ENCODE measurements at places on chromosomes 1 and 21. TPM values are rescaled to one million over a fixed set of nuclear protein-coding genes. Genes with fewer than 3 reads are reported as not detected.

The LCE1D gene
- not detected for total RNA-seq

The C1QA gene
- total RNA-seq = not detected

The CAPN8 gene
- total RNA-seq = not detected

The CDCP2 gene
- total RNA-seq = not detected

The RIMKLA gene
- total RNA-seq = 5.5 TPM

The ETV3L gene
- not detected for total RNA-seq

The LAMB3 gene
- 20.3 TPM for total RNA-seq

The IARS2 gene
- 84.3 TPM for total RNA-seq

The ASTN1 gene
- total RNA-seq = not detected

- DNase-seq = no peak
These were observed 576.1 kb upstream of the RGS18 start for GRCh38 chr1:191582169-191582568.

DNA sequence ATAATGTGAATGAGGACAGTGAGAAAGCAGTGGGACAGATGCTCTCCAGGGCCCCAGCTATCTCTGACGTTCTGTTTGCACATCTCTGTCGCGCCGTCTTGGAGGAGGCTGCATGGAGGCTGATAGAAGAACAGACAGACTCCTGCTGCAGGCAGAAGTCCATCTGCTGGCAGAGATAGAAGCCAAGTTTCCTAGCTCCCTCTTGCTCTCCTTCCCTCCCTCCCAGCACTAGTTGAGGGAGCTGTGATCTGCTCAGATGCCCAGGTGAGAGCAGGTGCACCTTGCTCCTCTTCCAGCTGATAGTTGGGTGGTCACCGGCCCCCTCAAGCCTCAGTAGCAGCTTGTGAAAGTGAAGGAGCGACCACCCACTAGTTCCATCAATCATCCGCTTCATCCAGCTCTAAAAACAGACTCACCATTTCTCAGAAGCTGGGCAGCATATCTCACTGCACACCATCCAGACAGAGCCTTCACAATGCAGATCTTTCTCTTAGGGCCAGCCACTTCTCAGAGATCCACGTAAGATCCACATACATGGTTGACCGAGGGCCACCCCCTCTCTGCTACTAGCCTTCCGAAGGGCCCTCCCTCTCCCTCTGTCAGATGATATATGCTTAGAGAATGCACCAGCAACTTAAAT is 12.9 kb downstream of the LRRN2 start:
- DNase-seq = no peak

GRCh38 chr1:3729594-3730542 is 22.4 kb upstream of the CCDC27 start:
- DNase-seq = no peak

DNA sequence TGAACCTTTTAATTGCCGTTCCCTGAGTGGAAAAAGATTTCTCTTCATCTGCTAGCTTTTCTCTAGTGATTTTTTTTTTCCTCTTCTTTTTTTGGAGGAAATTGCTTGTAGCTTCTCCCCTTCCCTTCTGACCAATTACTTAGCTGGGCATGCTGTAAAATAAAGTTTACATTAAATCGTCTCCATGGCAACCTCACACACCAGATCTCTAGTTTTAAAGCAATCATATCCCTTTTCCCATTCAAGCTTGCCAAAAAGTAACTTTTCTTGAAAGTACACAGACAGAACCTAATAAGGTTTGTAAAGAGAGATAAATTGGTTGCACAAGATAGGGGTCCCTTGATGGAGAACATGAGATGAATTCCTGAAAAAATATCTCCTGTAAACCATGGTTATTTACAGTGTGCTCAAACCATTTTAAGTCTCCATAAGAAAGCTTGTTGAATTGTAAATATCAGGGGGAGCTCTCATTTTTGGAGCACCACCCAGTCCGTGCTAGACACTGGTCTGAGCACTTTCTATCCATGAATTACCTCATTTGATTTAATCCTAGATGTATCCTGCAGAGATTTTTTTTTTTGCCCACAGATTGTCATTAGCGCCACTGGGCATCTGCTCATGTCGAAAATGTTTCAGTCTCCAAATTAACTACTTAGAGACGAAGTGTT is 32.6 kb upstream of the HTR1D start:
- DNase-seq = no peak

DNA sequence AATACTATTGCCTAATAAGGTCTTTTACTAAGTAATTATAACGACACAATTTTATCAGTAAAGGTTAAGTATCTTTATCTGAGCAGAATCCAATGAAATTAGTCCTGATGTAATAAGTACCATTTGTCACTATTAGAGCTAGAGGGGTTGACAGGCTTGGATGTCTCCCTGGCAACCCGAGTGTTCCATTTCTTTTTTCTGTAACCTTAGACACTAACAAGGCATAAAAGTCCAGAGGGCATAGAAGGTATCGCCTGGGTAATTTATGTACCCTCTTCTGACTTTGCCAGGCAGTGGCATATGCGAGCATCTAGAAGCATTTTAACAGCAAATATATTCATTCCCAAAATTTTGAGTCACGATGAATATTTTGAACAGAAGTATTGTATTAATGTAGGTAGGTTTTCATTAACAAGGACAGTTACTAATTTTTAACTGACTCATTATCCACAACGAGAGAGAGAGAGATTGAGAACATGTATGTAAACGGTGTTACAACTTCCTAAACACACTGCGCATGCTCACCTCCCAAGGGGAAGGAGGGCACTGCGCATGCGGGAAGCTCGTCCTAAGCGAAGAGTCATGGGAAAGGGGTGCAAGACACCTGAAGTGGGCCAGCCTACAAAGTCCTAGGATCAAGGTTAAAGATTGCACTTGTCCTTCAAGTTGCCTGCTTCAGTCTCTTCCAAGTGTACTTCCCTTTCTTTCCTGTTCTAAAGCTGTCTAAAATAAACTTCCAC is 423.9 kb downstream of the DSCAM start:
- DNase-seq = no peak

DNA sequence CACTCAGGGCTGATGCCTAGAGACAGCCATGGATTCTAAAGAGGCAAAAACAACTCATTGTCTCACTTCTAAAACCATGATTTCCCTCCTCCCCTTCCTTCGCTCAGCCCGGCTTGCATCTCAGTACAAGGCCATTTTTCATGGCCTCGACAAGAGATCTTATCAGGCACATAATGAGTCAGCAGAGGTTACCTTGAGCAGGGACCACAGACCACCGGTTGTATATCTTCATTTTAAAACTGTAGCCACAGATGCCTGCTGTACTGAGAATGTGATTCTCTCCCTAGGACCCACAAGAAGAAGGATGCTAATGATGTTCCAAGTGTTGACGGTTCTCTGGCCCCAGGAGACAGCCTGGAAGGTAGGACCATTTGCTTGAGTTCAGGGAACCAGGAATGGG is 331.9 kb downstream of the AJAP1 start:
- DNase-seq = no peak

GRCh38 chr1:70103770-70104169 is 101.6 kb downstream of the LRRC40 start:
- no peak for DNase-seq

GRCh38 chr1:111063595-111063994 is 76.3 kb downstream of the DRAM2 start:
- DNase-seq = no peak

GRCh38 chr21:28426545-28426944 is 566.1 kb downstream of the LTN1 start:
- DNase-seq = no peak

- no peak for DNase-seq
These were observed 25.5 kb upstream of the ZC3H12A start for GRCh38 chr1:37448691-37449417.

GRCh38 chr1:117106478-117106877 is 15.1 kb downstream of the TRIM45 start:
- DNase-seq = no peak

DNA sequence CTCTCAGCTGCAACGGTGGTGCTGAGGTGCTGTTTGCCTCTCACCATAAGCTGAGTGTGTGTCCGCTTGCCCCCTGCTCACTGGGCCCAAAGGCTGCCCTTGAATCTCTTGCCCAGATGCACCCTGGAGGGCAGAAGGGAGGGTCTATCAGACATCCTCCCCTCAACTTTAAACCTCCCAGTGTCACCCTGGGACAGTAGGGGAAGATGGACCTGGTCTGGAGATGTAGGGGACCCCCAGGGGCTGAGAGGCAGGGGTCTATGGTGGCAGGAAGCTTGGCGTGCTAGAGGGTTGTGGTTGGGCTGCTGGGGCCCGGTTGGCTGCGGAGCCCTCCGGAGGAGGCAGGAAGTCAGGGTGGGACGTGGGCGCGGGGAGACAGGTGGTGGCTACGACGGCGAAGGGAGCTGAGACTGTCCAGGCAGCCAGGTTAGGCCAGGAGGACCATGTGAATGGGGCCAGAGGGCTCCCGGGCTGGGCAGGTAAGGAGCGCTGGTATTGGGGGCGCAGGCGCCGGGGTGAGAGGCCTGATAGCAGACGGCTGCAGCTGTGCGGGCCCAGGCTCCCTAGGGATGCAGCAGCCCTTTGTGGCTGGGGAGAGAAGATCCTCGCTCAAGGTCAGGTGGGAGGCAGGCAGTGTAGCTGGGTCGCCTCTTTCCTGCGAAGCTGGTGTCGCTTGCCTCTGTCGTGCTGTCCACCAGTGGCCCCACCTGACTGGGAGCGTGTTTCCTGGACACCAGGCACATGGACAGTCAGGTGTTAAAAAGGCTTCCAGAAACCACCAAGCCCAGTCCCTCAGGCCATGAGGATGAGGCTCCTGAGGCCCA is at the start of gene LCK:
Gene LCK, plus strand, starts transcription at position 373 of the 824 bp plus-strand sequence. CDS start 23,065 bp downstream, outside the sequence.
- DNase-seq = peak; percentile 90

DNA sequence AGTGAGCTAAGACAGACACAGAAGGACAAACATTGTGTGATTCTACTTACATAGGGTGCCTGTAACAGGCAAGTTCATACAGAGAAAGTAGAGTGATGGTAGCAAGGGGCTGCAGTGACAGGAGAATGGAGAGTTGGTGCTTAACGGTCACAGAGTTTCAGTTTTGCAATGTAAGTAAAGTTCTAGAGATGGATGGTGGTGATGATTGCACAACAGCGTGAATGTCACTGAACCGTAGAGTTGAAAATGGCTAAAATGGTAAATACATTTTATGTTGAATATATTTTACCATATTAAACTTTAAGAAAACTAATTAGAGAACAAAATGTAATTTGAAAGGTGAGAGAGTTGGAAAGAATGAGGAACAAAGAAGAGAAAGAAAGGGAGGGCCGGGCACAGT is 8.7 kb downstream of the CFAP107 start:
- no peak for DNase-seq

DNA sequence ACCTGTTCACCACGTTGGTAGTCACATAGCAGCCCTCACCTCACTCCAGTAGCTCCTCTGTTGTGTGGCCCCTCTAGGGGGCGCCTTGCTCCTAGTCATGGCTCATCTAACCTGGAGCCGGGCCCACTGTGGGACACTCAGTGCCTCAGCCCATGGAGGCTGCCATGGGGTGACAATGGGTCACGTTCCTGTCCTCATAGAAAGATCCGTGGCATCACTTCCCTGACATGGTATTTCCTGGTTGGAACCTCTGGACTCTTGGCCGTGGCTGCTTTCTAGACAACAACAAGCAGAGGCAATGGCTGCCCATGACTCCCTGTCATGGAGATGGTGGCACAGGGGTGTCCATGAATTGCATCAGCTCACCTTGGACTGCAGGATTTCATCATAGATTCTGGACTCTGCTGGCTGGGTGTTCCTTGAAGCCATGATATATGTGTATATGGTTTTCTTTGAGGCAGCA is 27.5 kb upstream of the SLAMF6 start:
- DNase-seq = peak; percentile 82

DNA sequence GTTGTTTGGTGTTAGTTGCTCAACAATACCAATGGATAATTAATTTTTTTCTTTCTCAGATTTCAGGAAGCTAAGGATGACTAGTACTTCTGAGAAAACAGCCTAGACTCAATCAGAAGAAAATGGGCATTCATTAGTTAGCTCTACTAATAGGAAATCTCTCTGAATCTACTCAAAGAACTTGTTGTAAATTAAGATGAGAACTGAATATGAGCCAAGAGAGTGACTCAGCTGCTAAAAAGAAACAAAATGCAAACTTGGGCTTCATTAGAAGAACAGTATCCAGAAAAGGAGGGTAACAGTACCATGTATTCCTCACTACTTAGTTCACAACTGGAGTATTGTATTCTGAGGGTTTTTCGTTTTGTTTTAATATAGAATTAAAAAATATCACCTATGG is 12.5 kb downstream of the FOXJ3 start:
- DNase-seq = no peak

DNA sequence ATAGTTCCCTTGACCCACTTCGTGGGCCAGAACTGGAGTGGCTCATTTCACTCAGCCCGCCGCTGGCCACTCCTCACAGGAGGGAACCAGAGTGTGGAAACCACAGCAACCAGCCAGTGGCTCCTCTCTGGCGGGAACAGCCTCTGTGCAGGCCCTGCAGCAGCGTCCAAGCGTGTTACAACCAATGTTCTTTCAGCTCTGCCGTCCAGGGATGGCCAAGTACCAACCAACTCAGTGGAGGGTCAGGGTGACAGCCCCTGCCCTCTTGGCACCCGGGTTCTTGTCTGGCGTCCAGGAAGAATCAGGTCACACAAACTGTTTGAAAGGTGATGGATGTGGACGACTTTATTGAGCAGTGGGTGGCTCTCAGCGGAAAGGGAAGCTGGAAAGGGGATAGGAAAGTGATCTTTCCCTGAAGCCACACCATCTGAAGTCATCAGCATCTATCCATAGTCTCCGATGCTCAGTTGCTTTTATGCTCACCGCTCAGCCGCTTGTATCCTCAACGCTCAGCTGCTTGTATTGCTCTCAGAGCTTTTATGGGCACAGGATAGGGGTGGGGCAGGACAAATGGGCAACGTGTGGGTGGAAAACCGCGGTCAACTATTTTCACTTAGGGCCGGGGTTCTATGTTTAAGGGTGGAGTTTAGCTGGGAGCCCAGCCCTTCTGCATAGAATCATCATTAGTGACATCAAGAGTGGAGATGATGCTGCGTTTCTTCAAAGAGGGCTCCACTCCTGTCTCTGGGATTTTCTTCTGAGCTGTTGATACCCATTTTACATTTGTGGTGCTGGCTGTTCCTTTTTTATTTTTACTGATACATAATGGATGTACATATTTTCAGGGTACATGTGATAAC is 250.2 kb downstream of the RRAGC start:
- no peak for DNase-seq

- no peak for DNase-seq
These were observed 11.3 kb downstream of the GBP2 start for GRCh38 chr1:89114662-89115061.

DNA sequence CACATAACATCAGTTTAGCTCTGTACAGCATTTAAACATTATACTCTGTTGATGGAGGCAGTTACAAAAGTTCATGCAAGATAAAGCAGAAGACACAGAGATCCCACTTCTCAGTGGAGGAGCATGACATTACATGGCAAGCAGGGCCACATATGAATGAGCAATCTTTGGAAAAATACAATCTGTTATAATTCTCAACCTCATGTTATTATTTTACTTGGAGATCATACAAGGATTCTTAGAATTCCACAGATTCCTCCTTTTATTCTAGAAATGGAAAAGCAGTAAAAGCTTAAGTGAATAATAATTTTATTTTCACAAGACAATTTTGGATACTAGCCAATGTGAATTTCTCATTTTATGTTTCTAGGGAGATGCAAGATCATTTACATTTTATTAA is 66.6 kb downstream of the IFI44 start:
- peak; percentile 8 for DNase-seq

- DNase-seq = peak; percentile 89
These were observed 631 bp downstream of the LRIF1 start for GRCh38 chr1:110962892-110963690.

GRCh38 chr1:180973369-180973768 is 49.3 kb downstream of the STX6 start:
- DNase-seq = no peak

GRCh38 chr1:202315576-202316168 is 26.1 kb downstream of the UBE2T start:
- peak; percentile 92 for DNase-seq
